HT1080 (cell line): ENCODE measurements at places on chromosomes 1 and 21.

DNA sequence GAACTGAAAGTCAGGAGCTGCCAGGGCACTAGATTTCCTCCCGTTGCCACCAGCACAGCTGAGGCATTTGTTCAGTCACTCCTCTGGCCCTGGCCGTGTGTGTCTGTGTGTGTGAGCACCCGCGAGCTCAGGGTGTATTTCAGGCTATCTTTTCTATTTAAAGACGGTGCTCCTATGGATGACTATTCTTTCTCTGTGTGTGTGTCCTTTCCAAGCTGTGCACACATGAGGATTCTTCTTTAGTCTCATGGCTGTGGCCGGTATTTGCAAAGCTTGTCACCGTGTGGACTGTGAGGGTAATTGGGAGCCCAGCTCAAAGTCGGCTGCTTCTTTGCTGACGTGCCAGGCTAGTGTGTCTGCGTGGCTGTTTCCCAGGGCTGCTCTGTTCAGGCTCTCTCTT lies 3.0 kb upstream of the KCND3 start:
- DNase-seq, result no peak

- no peak for DNase-seq
Observed at GRCh38 chr1:110281363-110282290, 57.5 kb upstream of the RBM15 start.

DNA sequence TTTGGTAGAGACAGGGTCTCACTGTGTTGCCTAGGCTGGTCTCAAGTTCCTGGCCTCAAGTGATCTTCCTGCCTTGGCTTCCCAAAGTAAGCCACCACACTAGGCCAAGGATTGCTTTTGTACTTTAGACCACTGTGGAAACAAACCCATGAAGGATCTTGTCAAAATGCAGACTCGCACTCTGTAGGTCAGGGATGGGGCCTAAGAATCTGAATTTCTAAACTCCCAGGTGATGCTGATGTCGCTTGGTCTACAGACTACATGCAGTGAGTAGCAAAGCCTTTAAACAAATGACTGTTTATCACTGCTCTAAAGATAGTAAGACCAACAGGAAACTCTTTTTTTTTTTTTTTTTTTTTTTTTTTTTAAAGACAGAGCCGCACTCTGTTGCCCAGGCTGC lies 54.1 kb upstream of the MUTYH start:
- DNase-seq, result no peak

- DNase-seq, result no peak
Observed at GRCh38 chr1:234869182-234870019, 259.2 kb downstream of the TOMM20 start.

DNA sequence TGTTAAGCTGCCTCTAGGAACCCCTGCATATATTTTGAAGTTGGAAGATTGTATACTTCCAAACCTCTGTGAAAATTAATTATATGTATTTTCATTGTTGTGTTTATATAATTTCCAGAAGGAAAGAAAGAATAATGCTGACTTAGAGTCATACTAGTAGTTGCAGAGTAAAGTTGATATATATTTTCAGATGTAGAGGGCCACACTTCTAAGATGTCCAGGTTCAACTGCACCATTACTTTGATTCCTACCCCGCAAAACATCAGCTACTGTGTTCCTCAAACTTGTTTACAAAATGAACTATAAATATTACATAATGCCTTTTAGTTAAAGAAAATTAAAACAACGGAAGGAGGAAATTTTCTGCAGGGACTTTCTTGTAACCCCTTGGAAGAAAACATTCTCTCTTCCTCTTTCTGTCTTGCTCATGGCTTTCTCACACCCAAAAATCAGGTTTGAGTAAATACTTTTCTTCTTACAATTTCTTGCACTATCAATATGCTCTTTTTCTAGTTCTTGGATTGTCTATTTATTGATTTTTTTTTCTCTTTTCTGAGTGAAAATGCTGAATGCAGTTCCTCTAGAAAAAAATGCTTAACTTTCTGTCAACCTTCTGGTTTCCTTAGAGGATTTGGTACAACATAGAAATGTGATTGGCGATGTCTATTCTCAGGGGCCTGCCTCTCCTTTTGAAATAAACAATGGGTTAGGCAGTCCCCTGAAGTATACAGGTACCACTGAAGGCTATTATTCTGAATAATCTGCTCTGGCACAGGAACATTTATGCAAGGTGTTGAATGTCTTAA lies 867.8 kb downstream of the TTLL7 start:
- no peak for DNase-seq

DNA sequence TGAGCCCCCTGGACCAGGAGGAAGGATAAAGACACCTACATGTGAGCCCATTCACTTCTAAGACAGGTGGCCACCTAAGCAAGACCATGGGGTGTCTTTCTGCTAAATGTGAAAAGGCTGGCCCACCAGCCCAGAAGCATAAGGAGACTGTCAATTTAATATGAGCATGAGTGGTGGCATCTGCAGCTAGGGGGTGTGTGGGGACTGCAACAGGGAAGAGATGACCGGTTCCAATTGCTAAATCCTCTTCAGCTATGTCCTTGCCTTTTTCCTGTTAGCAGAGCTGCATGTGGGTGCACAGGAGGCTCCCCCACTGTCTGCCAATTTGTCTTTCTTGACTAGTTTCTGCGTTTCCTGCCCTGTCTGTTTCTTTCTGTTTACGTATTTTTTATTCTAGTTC lies 22.3 kb upstream of the BMP8A start:
- no peak for DNase-seq

GRCh38 chr1:45886229-45886628 lies 82.8 kb downstream of the MAST2 start:
- no peak for DNase-seq
